RCC 7860 (cell line): ENCODE measurements at places on chromosomes 11 and 22.
A peak's percentile ranks its signal among the peaks of the same experiment; 100 is the strongest.

- DNase-seq, result no peak
Measured at GRCh38 chr11:108703916-108704315, 39.0 kb downstream of the DDX10 start.

- DNase-seq, result no peak
Measured at GRCh38 chr11:74909385-74909784, 39.5 kb downstream of the XRRA1 start.

DNA sequence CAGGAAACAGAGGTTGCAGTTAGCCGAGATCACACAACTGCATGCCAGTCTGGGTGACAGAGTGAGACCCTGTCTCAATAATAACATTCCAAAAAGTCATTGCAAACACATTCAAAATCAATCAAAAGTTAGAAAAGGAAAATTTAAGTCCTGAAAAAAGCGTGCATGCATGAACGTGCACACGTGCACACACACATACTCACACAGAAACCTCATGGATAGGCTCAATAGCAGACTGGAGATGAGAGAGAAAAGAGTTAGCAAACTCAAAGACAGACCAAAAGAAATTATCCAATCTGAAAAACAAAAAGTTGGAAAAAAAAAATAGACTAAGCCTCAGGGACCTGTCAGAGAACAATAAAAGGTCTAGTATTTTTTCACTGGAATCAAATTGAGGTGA lies 1005.6 kb downstream of the TBC1D22A start:
- DNase-seq, result no peak

DNA sequence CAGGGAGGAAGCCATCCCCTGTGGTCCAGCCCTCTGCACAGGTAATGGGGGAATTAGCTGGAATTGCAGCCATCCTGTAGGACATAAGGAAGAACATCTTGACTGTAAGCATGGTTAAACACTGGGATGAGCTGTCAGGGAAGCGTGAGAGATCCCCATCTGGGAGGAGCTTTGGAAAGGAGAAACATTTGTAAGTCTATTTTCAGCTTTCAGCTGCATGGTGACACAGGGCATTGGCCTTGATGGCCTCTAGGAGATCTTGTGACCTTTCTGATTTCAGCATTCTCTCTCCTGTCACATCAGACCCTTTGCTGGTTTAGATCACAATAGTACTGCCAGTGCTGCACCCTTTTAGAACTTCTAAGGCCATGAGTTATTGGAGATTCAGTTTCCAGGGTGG lies 47.1 kb downstream of the BCR start:
- DNase-seq, result no peak

DNA sequence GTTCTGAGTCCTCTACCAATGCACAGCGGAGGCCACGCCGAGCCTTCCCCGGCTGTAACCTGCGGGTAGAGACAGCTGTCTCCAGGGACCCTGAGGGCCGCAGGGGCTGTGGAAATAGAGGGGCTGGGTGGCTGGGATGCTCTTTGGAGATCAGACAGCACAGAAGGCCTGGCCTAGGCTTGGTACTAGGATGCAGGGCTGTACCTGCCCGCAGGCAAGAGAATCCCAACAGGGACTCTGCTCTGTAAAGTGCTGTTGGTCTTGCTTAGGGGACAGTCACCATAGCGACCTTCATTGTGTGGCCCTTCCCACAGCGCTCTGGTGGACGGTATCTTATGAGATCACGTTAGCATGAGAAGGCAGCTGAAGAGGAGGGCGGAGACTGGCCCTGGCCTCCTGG lies 11.3 kb upstream of the KCNJ5 start:
- DNase-seq, result no peak

DNA sequence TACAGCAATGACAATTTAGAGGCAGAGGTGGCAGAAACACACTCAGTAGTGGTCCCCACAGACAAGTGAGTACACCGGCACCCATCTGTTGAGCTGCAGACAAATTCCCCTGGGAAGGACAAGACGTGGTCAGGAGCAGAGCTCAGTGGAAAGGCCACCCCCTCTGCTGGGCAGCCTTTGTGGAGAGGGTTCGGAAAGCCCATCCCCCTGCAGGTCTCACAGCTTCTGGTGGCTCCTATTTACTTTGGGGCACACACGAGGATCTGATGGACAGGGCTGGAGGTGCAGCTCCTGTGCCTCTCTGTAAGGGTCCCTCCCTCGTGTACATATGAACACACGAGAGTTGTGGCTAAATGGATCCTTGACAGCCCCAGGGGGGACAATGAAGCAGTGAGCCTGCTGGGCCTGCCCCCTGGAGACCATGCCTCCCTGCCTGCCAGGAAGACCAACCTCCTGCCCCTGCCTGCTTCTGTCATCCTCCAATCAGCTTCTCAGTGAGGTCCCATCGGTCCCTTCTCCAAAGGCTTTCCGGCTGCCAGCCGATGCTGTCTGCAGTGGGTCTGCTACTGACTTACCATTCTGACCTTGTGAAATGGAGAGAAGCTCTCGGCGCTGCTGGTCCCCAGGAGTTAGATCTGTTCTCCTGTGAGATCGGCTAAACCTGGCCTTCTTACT lies 161.5 kb downstream of the CACNA1I start:
- DNase-seq, result no peak

DNA sequence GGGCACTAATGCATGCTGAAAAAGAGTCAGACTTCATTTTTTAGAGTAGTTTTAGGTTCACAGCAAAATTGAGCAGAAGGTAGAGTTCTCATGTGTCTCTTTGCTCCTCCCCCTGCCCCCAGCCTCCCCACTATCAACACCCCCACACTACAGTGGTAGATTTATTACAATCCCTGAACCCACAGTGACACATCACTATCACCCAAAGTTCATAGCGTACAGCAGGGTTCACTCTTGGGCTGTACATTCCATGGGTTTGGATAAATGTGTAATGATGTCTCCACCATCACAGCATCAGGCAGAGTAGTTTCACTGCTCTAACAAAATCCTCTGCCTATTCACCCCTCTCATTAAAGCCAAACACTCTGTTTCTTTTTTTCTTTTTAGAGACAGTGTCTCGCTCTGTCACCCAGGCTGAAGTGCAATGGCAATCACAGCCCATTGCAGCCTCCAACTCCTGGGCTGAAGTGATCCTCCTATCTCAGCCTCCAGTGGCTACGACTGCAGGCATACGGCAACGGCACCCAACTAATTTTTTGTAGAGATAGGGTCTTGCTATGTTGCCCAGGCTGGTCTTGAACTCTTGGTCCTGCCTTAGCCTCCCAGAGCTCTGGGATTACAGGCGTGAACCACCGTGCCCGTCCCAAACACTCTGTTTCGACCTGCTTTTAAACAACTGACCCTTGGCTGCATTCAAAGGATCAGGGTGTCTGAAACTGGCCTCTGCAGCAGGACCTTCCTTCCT lies 4.1 kb downstream of the BEST1 start:
- peak; percentile 19 for DNase-seq

- DNase-seq, result no peak
Measured at GRCh38 chr11:1654388-1655167, 25.0 kb downstream of the KRTAP5-5 start.

DNA sequence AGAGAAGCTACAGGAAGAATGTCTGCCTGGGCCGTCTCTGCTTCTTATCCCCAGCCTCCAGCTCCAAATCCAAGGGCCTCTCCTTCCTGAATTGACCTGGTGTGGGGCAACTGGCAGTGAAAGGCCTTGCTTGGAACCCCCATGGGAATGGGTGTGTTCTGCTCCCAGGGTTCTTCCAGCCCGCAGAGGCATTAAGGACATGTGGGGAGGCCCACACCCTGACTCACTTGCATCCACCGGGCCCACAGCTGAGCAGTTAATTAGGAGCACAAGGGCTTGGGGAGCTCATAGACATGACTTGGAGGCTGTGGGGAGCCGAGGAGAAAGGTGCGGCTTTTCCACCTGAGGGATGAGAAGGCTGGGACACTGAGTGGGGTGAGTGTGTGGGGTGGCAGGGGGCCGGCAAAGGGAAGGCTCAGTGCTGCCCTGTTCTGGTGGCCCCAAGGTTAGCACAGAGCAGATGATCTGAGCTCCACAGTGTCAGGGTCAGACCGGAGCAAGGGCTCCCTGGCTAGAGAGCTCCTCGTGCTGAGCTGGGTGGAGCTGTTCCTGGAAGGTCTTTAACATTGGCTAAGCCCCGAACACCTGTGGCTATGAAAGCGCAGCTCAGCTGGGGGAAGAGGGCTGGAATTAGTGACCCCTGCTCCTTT lies 64.5 kb upstream of the NECTIN1 start:
- DNase-seq, result no peak

DNA sequence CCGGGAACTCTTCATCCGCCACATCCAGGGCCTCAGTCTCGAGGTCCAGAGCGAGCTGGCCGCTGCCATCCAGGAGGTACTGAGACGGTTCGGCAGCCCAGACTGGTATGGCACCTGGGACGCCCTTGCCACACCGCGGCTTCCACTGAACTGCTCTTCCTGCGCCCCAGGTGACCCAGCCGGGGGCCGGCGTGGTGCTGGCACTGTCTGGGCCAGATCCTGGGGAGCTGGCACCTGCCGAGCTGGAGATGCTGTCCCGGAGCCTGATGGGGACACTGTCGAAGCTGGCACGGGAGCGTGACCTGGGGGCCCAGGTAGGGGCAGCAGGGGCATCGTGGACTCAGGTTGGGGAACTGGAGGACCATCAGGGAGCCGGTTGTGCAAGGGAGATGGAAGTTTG lies 1.4 kb downstream of the CCDC88B start:
- DNase-seq, result no peak

DNA sequence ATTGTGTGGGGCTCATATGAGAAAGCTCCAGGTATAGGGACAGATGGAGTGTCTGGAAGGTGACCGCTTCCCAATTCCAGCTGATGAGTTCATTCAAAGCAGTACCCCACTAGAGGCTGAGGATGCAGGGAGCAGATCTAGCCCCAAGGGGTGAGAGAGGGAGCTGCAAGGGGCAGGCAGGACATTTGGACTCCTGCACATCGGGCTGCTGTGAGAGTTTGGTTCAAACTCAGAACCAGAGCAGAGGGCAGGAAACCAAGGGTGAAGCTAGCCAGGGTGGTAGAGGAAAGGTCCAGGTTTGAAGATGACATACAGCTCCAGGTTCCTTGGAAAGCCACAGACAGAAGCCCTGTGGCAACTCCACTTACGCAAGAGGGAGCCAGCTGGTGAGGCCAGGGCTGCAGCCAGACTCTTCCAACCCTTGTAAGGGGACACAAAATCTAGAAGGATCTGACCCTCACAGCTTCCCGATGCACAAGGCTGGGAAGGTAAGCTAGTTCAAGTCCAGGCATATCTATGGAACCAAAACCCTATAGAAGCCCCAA lies 1.9 kb downstream of the CSNK2A3 start:
- DNase-seq, result no peak

DNA sequence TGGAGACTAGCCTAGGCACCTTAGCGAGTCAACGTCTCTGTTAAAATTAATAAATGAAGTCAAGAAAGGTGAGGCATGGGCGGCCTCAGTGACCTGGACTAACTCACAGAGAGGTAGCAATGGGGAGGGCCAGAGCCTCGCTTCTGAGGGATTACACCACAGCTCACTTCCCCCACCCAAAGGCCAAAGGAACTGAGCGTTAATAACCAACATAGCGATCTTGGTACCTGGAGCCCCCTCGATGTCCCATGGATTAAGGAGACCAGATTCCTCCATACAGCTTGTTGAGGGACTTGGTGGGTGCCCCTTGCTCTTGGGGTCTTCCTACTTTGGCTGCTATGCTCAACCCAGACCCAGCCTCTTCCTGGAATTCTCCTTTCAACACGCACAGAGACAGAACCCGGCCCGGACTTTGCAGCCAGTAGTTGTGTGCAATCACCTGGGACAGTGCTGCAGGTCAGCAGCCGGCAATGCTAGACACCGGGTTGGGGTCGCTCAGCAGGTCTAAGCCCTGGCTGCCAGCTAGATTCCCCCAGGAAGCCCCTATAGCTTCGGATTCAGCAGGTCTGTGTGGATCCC lies 70.6 kb downstream of the BCR start:
- no peak for DNase-seq

DNA sequence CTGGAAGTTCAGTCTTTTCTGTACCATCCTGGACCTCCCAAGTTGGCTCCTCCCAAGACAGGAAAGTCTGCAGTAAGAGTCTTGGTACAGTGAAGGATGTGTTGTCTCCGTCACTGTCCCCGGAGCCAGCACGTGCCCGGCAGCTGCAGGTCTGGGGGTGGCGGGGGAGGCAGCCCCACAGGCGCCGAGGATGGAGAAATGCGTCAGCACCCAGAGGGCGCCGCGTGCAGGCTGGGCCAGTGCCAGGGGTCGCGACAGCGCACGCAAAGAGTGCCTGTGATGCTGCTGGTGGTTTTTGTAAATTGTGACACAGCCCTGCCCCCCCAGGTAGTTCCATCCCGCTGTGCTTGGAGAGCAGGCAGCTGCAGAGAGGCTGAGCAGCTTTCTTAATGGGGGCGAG lies 1200.5 kb downstream of the BRD1 start:
- no peak for DNase-seq

GRCh38 chr11:95647871-95648270 lies 141.7 kb downstream of the FAM76B start:
- no peak for DNase-seq

GRCh38 chr11:19368726-19369375 lies 128.1 kb upstream of the E2F8 start:
- DNase-seq, result no peak

DNA sequence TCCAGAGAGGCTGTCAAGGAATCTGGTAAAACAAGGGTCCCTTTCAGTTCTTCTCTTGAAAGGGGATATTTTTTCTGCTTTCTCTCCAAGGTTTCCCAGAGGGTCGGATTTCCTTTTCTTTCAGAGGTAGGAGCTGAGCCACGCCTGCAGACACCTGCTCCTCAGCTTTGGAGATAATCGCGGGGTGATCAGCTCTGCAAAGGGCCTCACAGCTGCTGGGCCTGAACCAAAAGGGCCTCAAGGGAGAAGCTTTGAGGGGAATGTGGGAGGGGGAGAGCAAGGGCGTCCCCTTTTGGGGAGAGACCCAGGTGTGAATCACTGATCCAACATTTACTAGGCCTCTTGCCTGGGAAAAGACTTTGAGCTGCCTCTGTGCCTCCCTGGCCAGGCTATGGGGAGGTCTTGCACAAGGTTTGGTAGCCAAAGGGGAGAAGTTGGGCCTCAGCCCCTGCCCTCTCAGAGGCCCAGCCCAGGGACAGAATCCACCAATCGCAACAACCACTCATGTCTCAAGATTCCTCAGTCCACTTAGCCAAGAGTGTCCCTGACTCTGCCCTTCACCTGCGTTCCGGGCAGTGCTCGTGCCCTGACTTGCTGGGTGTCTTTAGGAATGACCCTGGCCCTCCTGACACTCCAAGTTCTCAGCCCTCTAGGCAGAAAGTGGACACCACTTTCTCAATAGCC lies 14.0 kb upstream of the TP53I11 start:
- DNase-seq, result no peak

GRCh38 chr22:50009765-50010675 lies 2.5 kb downstream of the IL17REL start:
- no peak for DNase-seq

DNA sequence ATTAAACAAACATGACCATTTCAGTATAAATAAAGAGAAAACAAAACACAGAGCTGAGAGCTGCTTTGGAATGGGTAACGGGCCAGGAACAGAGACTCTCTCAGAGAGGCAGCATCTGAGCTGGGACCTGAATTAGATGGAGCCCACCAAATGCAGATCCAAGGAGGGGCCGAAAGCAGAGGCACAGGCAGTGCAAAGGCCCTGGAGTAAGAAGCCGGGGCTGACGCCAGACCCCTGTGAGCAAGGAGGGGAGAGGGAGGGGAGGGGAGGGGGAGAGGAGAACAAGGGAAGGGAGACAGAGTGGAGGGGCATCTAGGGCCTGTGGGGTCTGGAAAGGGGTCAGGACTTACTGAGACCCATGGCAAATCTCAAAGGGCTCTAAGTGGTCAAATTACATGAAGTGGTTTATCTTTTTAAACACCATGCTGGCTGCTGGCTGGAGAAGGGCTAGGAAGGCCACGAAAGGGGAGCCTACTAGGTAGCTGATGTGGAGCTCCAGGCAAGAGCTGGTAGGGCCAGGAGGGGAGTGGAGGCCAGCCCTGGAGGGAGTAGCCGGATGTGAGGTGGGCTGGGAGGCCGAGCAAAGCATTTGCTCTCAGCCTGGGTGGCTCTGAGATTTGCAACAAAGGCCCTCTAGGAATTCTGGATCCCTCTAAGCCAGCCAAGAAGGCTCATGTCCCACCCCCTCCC lies 3.2 kb downstream of the OSBPL5 start:
- DNase-seq, result no peak
